T-helper 17 cell (primary cell): ENCODE measurements at places on chromosomes 13 and 19. TPM values are rescaled to one million over a fixed set of nuclear protein-coding genes. Genes with fewer than 3 reads are reported as not detected.

DNA sequence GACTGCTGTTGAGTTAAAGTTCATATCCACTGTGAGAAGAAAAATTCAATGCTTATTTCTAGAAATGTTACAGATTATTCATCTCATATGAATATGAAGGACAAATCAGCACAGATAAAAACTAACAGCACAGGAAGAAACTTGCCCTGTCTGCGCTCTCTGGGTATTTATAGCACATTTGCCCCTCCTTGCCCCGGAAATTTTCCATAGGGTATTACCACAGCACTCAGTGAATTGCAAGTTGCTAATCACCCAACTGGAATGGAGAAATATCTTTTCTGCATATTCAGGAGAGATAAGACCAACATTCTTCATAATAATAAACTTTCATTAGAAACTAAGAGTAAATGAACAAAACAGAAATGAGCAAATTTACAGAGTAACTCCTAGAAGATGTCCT lies 318.0 kb upstream of the KLF12 start:
- no peak for DNase-seq
- peaks cover 5% of the 10 kb centered on the region for H3K36me3 ChIP-seq
- no peaks in the 10 kb centered on the region for H3K4me1 ChIP-seq
- peaks cover 30% of the 10 kb centered on the region for H3K27me3 ChIP-seq
- H3K27ac ChIP-seq: no peak overlapping the region

DNA sequence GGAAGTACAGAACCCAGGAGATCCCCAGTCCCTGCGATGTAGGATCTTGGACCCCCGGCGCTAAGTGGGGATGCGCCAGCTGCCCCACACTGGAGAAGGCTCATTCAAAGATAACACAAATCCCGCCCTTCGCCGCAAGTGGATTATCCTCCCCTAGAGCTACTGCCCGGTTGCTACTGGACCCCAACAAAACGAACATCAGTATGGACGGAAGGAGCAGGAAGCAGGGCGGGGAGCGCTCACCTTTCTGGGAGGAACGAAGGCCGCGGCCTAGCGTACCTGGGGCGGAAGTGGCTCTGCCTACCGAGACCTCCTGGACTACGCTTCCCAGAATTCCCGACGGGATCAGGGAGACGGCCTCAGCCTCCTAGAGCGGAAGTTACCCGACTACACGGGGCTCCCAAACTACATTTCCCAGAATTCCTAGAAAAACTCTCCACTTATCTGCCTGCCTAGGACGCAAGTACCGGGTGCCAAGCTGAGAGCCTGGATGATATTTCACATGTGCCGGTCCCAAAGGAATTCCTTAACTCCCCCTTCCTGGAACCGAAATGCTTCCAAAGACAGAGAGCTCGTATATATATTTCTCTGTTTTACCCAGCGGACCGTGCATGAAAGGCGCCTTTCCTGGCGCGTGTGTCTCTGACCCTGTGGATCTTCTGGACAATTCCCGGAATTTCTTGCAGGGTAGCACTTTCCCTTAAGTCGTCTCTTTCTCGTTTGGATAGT lies at the start of gene ZNF112:
Gene ZNF112 (minus strand): TSS at position 298 of the 729 bp plus-strand sequence. CDS start 16,141 bp downstream, outside the sequence.
- H3K4me1 ChIP-seq: peaks cover 3% of the 10 kb centered on the region
- DNase-seq: no peak
- no peaks in the 10 kb centered on the region for H3K36me3 ChIP-seq
- H3K4me3 ChIP-seq: peak within 1 kb of the TSS; percentile 22
- no peaks in the 10 kb centered on the region for H3K27me3 ChIP-seq

The SBK3 gene
- total RNA-seq: not detected

The MYO1F gene
- total RNA-seq: 270 TPM

The BRME1 gene
- 0.82 TPM for total RNA-seq
